ENCODE measurements at places on chromosomes 2 and 18.

- no peak for DNase-seq
Measured at GRCh38 chr2:238882082-238882755, 34.3 kb downstream of the TWIST2 start.

GRCh38 chr2:146874260-146874658 lies 970.6 kb upstream of the ACVR2A start:
- DNase-seq = no peak

- no peak for DNase-seq
Measured at GRCh38 chr2:37215250-37215649, 16.1 kb downstream of the CEBPZ start.

DNA sequence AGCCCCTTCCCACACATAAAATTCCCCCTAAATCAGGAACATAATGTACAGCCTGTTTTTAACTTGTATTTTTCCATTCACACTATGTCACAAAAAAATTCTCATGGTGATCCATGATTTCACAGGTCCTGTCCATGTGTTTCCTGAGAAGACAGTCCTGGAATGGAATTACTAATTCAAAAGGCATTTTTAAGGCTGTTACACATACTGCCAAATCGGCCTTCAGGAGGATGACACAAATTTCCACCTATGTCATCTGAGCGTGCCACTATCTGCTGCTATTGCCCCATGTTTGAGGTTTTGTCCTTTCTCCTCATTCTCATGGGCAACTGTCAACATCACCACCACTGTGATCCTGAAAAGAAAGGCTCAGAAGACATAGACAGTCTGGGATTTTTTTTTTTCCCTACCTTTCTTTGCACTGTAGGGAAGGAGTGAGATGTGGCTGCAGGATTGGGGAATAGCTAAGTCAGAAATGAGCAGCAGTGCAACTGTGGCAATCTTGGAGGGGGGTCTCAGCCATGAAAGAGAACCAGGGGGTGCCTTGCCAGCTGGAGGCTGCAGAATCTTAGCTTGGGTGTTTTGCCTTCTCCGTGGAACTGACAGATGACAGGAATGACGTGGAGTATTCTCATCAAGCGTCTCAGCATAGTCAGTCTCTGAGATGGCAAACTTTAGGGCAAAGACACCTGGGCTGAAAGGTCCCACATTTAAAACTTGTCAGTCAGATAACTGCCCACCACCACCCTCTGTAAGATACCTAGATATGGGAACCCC lies 73.4 kb downstream of the MARCHF4 start:
- no peak for DNase-seq

DNA sequence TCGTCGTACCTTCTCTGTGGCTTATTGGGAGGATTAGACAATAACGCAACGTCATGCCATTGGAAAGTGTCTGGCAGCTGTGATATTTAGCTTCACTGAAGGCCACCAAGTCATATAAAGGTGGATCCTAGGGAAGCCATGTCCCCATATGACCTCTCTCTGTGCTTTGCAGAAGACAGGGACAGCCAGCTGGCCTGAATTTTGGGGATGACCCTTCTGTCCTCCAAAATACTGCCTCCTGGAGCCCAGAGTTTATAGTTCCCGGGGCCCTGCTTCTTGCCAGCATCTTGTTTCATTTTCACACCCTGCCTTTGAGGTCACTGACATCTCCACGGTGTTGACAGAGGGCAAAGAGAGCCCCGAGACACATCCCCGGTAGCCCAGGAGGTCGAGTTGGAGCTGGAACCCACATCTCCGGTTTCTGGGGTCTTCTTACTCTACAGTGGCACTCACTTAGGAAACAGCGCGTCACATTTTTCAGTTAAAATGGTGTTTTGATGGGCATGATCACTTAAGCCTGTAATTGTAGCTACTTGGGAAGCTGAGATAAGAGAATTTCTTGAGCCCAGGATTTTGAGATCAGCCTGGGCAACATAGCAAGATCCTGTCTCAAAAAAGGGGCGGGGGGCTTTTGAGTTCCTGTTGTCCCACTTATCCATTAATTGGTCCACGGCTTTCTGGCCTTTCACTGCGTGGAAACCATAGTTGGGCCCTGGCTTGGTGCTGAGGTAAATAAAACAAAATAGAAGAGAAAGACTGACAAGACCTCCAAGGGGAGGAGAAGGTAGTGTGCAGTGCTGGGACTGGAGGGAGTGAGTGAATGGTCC lies 101.1 kb downstream of the DDX1 start:
- DNase-seq = no peak

GRCh38 chr18:3345885-3346284 lies 84.0 kb downstream of the MYL12B start:
- no peak for DNase-seq

GRCh38 chr2:226176283-226176984 lies 623.2 kb downstream of the IRS1 start:
- DNase-seq = no peak

- no peak for DNase-seq
Measured at GRCh38 chr2:140457483-140457882, 1673.3 kb downstream of the LRP1B start.

DNA sequence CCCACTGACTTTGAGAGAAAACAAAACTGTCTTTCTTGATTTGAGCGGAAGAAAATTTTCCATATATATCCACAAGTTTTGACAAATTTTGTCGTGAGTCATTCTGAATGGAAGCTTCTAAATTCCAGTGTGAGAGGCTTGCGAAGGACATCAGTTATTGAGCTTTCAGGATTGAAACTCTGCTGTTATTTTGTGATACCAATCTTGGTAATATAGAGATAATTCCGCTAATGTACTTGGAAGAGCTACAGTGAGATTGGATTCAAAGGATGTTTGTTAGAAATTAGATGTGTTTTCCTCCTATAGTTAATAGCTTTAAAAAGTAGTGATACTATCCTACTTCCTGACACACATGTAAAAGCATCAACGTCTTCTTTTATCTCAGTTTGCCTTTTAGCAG lies 61.4 kb downstream of the RBM43 start:
- no peak for DNase-seq

DNA sequence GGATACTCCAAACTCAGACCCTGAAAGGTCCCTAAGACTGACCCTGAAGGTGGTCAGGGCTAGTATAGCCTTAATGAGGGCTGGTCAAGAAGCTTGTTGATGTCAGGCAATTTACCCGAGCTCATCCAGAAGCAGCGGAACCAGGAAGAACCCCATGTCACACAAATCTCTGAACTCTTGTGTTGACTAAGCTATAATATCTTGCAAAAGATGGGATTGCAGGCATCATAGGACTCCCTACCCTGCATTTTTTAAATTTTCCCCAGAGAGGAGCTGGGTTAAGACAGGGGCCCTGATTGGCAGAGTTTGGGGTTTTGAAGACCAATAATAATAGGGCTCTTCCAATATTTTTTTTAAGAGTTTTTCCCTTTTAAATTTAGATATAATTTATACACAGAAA lies 2.0 kb upstream of the PLEKHB2 start:
- DNase-seq = no peak

DNA sequence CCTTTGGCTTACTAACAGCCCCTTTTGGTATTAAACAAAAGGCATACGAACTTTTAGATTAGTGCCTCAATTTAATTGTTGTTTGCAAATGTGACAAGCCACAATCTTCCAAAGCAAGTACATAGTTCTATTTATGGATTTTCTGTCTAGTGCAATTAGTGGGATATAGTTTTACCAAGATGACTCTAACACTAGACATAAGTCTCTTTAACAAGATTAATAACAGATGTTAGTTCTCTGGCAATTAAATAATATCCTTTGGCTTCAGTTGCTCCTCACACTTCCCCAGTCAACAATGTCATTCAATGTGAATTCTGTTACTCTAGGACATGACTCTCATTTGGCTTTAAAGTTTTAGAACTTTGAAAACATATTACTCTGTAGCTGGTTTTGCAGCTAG lies 16.7 kb upstream of the MC4R start:
- no peak for DNase-seq

GRCh38 chr18:43054815-43055519 lies 60.5 kb downstream of the RIT2 start:
- DNase-seq = no peak

DNA sequence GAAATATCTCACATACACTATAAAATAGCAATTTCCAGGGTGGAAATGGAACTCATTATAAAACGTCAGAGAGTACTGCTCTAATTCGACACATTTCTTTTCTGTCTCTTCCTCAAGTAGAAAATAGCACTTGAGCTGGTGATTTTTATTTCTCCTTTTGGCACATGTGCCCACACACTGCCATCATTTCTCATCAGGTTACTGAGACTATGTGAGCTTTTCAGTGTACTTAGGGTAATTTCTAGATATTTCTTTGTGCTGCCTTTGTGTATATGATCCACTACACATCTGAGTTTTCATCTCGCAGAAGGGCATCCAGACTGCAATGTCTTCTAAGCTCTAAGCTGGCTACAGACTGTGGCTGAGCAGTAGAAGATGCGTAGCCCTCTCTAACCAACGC lies 62.1 kb upstream of the PGAP1 start:
- DNase-seq = no peak
